Peyer's patch (tissue), 4 donors: ENCODE measurements at places on chromosomes 16 and 17. TPM values are rescaled to one million over a fixed set of nuclear protein-coding genes. Genes with fewer than 3 reads are reported as not detected.

DNA sequence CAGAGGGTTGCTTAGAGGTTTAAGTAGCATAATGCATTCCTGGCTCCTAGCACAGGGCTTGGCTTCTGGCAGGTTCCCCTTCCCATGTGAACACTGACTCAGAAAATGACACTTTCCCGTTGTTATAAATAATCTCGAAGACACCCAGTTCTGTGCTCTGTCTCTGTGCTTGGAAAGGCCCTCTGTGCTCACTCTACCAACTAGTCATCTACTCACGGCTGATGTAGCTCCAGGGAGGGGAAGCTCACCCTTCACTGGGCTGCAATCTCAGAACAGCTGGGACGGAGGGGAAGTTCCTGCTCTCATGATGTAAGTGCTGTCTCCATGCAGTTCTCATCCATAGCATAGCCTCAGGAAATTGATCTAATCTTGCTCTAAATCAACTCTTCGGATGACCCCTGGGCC, 230.5 kb upstream of the ASIC2 start:
- H3K27ac ChIP-seq, result no peak overlapping the region
- H3K4me1 ChIP-seq, result no peaks in the 10 kb centered on the region
- H3K27me3 ChIP-seq, result no peaks in the 10 kb centered on the region
- H3K36me3 ChIP-seq, result no peaks in the 10 kb centered on the region

DNA sequence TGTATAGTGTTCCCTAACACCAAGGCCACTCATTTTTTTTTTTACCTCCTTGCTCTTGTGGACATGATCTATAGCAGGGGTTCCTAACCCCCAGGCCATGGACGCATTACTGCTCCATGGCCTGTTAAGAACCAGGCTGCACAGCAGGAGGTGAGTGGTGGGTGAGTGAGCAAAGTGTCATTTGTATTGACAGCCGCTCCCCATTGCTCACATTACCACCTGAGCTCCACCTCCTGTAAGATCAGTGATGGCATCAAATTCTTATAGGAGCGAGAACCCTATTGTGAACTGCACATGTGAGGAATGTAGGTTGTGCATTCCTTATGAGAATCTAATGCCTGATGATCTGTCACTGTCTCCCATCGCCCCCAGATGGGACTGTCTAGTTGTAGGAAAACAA, 342.0 kb downstream of the SOX9 start:
- no peaks in the 10 kb centered on the region for H3K36me3 ChIP-seq
- peak; percentile 15 for DNase-seq
- no peaks in the 10 kb centered on the region for H3K4me1 ChIP-seq
- no peak overlapping the region for H3K27ac ChIP-seq

DNA sequence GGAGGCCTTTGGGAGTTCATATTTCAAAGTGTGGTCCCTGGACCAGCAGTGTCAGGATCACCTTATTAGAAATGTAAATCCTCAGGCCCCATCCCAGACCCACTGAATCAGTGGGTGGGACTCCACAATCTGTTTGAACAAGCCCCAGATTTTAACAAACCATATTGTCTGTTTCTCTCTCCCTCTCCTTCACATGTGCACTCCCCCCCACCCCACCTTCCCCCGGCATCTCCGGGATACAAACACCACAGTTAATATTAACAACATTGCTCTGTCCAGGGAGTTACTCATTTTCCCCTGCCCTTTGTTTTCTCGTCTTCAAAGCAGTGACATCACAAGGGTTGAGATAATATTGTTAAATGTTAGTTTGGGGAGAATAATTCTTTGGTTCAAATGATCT, 127.3 kb downstream of the KATNIP start:
- no peak for DNase-seq
- H3K4me1 ChIP-seq, result no peaks in the 10 kb centered on the region
- no peaks in the 10 kb centered on the region for H3K36me3 ChIP-seq
- H3K27me3 ChIP-seq, result no peaks in the 10 kb centered on the region
- H3K4me3 ChIP-seq, result no peak overlapping the region

DNA sequence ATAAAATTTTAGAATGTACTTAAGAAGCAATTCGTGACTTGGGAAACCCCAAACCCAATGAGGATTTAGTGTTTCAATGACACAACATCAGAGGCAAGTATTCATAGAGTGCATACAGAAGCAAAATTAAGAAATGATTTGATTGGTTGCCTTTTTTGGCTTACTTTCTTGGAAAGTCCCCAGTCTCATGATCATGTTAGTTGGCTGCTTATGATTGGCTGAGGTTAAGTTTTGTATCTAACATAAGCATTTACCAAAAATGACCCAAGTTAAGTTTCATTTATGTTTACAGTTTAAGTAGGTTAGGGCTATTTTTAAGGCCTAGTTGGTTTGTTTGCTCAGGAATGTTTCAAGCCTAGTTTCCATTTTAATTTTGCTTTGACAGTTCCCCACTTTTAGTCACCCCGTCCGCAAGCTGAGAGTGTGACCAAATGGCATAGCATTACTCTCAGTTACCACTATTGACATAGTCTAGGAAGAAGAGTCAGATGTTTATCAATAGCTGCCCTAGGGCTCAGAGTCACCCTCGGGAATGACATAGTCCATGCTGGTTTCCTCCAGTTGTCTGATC, 36.2 kb downstream of the DGKE start:
- H3K27ac ChIP-seq, result no peak overlapping the region
- DNase-seq, result no peak
- no peaks in the 10 kb centered on the region for H3K4me1 ChIP-seq

DNA sequence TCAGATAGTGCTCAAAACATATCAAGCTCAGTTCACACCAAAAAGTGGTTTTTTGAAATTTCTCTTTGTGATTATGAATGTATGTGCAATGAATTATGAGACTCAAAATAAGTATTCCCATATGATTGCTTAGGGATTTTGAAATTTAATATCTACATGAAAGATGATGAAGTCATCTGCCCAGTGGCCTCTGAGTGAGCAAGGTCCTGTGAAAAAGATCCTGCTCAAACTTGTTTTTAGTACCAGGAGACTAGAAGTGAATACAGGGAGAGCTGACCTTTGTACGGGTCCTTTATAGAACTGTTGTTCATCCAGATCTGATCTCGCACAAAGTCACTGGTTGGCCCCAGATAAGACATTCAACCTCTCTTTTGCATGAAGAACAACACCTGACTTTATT, 151.9 kb upstream of the MAF start:
- no peaks in the 10 kb centered on the region for H3K4me1 ChIP-seq
- H3K27ac ChIP-seq, result peak overlapping the region; percentile 61
- H3K36me3 ChIP-seq, result no peaks in the 10 kb centered on the region
- DNase-seq, result no peak

- no peaks in the 10 kb centered on the region for H3K27me3 ChIP-seq
- no peak overlapping the region for H3K4me3 ChIP-seq
- H3K4me1 ChIP-seq, result no peaks in the 10 kb centered on the region
- no peaks in the 10 kb centered on the region for H3K36me3 ChIP-seq
- DNase-seq, result no peak
Measured at GRCh38 chr17:56257075-56257474, 103.8 kb downstream of the ANKFN1 start.

The TNK1 gene
- total RNA-seq, result 38.7 TPM

The GPR142 gene
- 0.53 TPM for total RNA-seq

The HASPIN gene
- not detected for total RNA-seq

- H3K36me3 ChIP-seq, result no peaks in the 10 kb centered on the region
- H3K27me3 ChIP-seq, result no peaks in the 10 kb centered on the region
- H3K4me1 ChIP-seq, result no peaks in the 10 kb centered on the region
- H3K27ac ChIP-seq, result no peak overlapping the region
Measured at GRCh38 chr16:87133112-87133850, 183.9 kb downstream of the C16orf95 start.

DNA sequence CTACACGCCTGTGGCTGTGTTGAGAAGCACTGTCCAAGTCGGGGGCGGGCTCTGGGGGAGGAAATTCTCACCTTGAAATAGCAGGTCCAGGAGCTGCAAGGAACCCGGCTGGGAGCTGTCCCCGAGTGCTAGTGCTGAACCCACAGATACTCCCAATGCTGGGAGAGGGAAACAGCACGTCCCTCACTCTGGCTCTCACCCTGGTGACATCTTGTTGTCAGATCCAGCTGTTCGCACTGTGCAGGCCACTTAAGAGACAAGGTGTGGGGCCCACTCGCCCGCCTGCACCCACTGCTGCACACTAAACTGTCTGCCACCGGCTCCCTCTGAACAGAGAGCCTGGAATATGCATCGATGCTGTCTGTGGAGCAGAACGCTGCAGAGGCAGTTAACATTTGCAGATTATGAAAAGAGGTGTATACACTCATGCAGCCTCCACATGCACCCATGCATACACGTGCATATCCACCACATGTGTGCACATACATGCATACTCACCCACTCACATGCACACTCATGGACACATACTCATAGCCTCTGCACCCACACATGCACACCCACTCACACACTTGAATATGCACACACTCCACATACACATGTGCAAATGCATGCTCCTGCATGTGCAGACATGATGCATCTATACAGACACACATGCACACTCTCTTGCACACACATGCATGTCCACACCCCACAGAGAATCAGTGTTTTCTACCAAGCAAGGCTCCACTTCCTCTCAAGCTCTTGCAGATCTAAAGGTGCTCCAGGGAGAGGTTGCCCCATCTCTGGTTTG, 42.0 kb downstream of the MGAT5B start:
- H3K4me3 ChIP-seq, result no peak overlapping the region
- no peaks in the 10 kb centered on the region for H3K27me3 ChIP-seq
- DNase-seq, result no peak
- H3K36me3 ChIP-seq, result no peaks in the 10 kb centered on the region
- H3K27ac ChIP-seq, result no peak overlapping the region

DNA sequence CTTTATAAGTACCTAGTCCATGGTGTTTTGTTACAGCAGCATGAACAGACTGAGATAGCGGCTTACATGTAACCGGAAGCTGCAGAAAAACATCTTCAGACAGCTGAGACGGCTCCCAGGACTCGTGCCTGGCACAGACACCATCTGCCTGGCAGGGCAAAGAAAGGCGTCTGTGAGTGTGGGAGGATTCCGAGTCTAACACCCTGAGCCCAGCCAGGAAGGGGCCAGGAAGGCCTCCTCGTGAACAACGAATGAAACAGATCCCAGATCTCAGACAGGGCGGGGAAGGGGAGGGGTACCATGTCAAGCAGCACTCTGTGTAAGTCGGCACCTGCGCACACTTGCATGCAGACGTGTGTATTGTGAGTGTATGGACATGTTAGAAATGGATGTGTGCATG, 4.4 kb upstream of the CSNK1D start:
- no peaks in the 10 kb centered on the region for H3K4me1 ChIP-seq
- no peak for DNase-seq
- no peak overlapping the region for H3K27ac ChIP-seq
- no peaks in the 10 kb centered on the region for H3K36me3 ChIP-seq
- H3K4me3 ChIP-seq, result no peak overlapping the region

- no peaks in the 10 kb centered on the region for H3K4me1 ChIP-seq
- H3K4me3 ChIP-seq, result no peak overlapping the region
- no peak overlapping the region for H3K27ac ChIP-seq
- DNase-seq, result no peak
- no peaks in the 10 kb centered on the region for H3K27me3 ChIP-seq
Measured at GRCh38 chr17:71313866-71314265, 807.0 kb upstream of the SOX9 start.

The TVP23A gene
- not detected for total RNA-seq

The NDRG4 gene
- 2.1 TPM for total RNA-seq

The CMTM2 gene
- not detected for total RNA-seq

DNA sequence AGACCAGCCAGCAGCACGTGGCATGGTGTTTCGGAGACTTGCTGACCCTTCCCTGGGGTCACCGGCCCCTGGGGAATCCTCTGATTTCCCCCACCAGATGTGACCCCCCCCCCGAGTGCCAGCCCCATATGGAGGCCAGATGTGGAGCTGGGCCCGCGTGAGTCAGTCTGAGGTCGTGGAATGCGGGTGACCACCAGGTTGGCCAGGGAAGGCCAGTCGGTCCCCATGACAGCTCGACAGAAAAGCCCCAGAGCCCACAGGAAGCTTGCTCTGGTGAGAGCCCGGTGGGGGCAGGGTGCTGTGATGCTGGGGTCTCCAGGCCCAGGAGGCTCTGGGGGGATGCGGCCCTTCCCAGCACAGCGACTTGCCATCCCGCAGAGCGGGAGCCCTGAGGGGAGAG, 209.0 kb downstream of the NTN1 start:
- no peaks in the 10 kb centered on the region for H3K36me3 ChIP-seq
- no peak overlapping the region for H3K4me3 ChIP-seq
- no peak overlapping the region for H3K27ac ChIP-seq
- DNase-seq, result no peak

The GEMIN4 gene
- 14.9 TPM for total RNA-seq

The CIBAR2 gene
- total RNA-seq, result not detected

- DNase-seq, result peak; percentile 71
- no peaks in the 10 kb centered on the region for H3K4me1 ChIP-seq
- no peak overlapping the region for H3K4me3 ChIP-seq
- no peak overlapping the region for H3K27ac ChIP-seq
- H3K36me3 ChIP-seq, result no peaks in the 10 kb centered on the region
Measured at GRCh38 chr17:29807520-29808361, 122.3 kb downstream of the SSH2 start.

DNA sequence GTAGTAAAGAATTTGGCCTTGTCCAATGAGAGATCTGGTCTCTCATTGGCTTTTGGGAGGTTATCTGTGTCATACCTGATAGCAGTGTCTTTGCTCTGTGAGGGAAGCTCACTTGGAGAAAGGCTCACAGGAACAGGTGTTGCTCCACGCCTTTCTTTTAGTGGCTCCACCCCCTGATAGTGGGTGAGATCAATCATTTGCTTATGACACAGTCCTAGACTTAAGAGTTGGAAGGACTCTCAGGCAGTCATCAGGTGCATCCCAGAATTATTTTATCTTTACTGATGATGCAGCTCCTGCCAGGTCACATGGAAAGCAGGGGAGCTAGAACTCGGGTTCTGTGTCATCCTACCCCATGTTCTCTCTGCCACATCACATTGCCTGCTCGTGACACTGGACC, 59.3 kb downstream of the CENPV start:
- H3K4me3 ChIP-seq, result no peak overlapping the region
- no peaks in the 10 kb centered on the region for H3K36me3 ChIP-seq
- no peaks in the 10 kb centered on the region for H3K27me3 ChIP-seq
- no peak overlapping the region for H3K27ac ChIP-seq
- peaks cover 39% of the 10 kb centered on the region for H3K4me1 ChIP-seq

DNA sequence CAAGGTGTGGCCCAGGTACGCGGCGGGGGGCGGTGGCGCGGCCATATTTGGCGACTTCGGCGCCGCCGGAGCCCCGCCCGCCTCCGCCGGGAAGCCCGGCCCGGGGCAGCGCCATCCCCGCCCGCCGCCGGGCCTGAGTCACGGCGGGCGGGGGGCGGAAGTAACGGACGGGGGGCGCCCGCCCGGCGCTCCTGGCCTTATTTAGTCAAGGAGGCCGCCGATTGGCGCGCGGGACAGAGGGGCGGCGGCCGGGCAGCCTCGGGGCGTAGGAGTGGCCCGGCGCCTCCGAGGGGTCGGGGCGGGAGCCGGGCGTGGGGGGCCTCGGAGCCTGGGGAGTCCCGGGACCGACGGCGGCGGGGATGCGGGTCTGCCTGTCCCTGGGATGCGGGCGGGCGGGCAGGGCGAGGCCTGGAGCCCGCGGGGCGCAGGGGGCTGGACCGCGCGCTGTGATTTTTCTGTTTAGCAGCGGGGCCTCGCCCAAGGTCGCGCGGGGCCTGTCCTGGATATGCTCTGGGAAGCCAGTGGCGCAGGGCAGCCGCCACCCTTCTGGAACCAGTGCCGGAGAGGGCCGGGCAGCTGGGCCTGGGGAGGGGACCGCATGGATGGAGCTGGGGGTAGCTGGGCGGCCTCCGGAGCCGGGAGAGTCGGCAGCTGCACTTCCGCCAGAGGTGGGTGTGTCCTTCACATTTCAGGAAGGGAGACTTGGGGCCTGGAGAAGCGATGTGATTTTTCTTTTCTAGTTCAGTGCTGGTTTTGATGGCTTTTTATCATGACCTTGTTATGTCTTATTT, 2.3 kb upstream of the ACTG1 start:
- H3K36me3 ChIP-seq, result peaks cover 23% of the 10 kb centered on the region
- peak; percentile 79 for DNase-seq
- peak overlapping the region; percentile 99 for H3K27ac ChIP-seq
- no peaks in the 10 kb centered on the region for H3K27me3 ChIP-seq
- H3K4me1 ChIP-seq, result no peaks in the 10 kb centered on the region

The TBC1D3I gene
- total RNA-seq, result 0.80 TPM

The ATP2C2 gene
- 138 TPM for total RNA-seq
